ENCODE measurements at places on chromosomes 2 and 18. TPM values are rescaled to one million over a fixed set of nuclear protein-coding genes. Genes with fewer than 3 reads are reported as not detected.

TNFRSF11A gene
- total RNA-seq = 0.12 TPM

SLC4A3 gene
- 6.0 TPM for total RNA-seq

SLC39A6 gene
- total RNA-seq = 133 TPM

COL3A1 gene
- 3,798 TPM for total RNA-seq

DGUOK gene
- total RNA-seq = 49.5 TPM

MC5R gene
- not detected for total RNA-seq

DSG1 gene
- total RNA-seq = not detected

CTIF gene
- 55.0 TPM for total RNA-seq

GATA6 gene
- total RNA-seq = 0.12 TPM

CCDC121 gene
- total RNA-seq = 0.85 TPM

PMAIP1 gene
- 7.5 TPM for total RNA-seq

ATP8B1 gene
- total RNA-seq = 52.8 TPM

ABCG5 gene
- total RNA-seq = not detected

CHRND gene
- total RNA-seq = not detected

CENPA gene
- 2.2 TPM for total RNA-seq

FBXO48 gene
- total RNA-seq = 0.49 TPM

TRPM8 gene
- 0.97 TPM for total RNA-seq

PLGLB2 gene
- total RNA-seq = 2.8 TPM

GFPT1 gene
- 56.1 TPM for total RNA-seq

CROCC2 gene
- 0.81 TPM for total RNA-seq

SOX11 gene
- total RNA-seq = 0.32 TPM

KYNU gene
- 2.4 TPM for total RNA-seq
